ENCODE measurements at places on chromosomes 5 and 9. TPM values are rescaled to one million over a fixed set of nuclear protein-coding genes. Genes with fewer than 3 reads are reported as not detected.

The FOXI1 gene
- total RNA-seq, result not detected

The LECT2 gene
- not detected for total RNA-seq

The ROR2 gene
- not detected for total RNA-seq

The WWC1 gene
- total RNA-seq, result 4.7 TPM

The CKMT2 gene
- total RNA-seq, result not detected

The MAMDC4 gene
- 3.6 TPM for total RNA-seq

The CATSPER3 gene
- not detected for total RNA-seq

The C5orf34 gene
- total RNA-seq, result 8.7 TPM

The ABL1 gene
- total RNA-seq, result 30.9 TPM

The SPATA31A3 gene
- 0.05 TPM for total RNA-seq

The BTNL8 gene
- 0.57 TPM for total RNA-seq

The IRX4 gene
- total RNA-seq, result 0.53 TPM

The CDH9 gene
- not detected for total RNA-seq

The SEMA6A gene
- total RNA-seq, result 2.3 TPM

The CARD6 gene
- 1.2 TPM for total RNA-seq

The C1QTNF3 gene
- total RNA-seq, result 2.3 TPM

The NDUFS4 gene
- 120 TPM for total RNA-seq

Measured in A375 (cell line).